ENCODE measurements at places on chromosomes 2 and 18.
A peak's percentile ranks its signal among the peaks of the same experiment; 100 is the strongest.

DNA sequence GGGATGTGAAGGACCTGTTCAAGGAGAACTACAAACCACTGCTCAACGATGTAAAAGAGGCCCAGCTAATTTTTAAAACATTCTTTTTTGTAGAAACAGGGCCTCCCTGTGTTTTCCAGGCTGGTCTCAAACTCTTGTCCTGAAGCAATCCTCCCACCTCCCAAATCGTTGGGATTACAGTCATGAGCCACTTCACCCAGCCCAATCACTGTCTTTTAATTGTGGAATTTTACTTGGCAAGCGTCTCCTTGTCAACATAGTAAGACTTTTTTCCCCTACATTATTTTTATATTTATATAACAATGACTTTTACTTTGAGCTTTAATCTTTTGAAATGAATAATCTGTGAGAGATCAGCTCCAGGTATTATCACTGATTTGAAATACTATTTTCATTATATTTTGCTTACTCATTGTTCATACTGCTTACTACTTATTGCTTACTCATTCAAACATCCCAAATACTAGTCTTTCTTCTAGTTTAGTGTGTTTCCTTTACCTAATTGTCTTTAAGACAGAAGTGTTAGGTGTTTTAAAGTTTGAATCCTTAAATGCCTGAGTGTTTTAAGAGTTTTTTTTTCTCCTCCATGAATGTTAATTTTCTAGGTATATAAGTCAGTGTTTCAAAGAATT is 48.9 kb downstream of the PTPN4 start:
- no peak for DNase-seq

DNA sequence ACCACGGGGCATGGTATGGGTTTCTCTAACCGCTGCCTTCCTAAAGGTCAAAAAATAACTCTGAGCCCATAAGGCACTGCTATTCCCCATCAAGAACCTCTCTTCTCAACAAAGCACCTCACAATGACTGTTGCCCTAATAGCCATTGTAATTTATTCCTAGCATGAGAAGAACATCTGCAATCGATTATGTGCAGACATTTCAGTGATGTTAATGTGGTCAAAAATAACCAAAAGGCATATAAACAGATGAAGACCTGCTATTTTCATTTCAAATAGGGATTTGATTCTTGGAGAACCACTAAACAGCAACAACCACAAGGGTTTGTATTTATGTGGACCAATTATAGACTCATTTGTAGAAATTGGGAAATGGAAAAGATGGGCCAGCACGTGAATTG is 356.6 kb downstream of the FBXO15 start:
- DNase-seq, result no peak

DNA sequence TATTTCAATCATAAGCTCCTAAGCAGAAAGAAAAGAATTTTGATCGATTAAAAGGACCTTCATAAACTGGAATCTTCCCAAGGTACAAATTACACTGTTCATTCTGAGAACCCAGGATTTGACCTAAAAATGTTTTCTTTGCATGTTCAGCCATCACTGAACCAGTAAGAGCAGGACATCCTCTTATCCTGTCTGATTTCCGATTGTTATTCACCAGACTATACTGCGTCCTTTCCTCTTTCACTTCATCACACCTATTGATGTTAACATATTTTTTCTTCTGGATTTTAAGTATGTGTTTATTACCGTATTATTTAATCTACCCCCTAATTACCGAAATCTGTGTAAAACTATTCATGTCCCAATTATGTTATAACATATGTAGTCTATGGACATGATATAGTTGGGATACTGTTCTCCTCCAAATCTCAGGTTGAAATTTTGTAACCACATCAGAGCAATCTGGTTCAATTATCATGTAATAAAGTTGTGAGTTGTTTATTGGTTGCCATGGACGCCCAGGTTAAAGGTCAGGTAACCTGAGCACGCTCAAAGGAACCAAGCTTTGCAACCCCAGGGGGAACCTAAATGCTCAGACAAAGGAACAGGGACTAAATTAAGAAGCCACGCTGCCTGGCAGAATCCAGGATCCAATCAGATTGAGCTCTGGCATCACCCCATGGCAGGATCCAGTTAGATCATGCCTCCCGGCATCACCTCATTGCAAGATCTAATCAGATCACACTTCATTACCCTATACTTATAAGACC is 11.6 kb upstream of the TBC1D8 start:
- DNase-seq, result no peak

- DNase-seq, result no peak
Measured at GRCh38 chr2:31429759-31430438, 15.4 kb upstream of the XDH start.

DNA sequence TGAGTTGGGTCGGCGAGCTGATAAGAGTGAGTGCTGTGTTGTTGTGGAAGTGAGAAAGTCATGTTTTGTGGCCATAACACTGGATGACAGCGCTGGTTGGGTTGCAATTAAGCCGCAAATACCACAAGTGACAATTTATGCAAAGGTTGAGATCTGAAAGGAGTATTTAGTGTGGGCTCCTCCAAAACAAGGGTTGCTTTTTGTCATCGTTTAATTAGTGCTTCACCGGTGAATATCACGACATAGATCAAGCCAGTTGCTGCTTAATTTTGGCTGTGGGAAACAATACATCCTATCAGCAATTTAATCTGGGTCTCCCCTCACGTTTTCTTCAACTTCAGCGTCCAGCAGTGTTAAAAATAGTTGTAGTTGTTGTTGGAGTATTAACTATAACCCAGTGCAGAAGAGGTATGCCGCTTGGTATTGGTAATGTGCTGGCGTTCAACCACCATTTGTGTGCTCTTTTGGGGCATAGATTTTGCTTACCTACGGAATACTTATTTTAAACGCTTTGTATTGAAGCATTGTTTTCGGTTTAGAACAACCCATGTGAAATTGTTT is 662 bp downstream of the ACVR2A start:
- no peak for DNase-seq

DNA sequence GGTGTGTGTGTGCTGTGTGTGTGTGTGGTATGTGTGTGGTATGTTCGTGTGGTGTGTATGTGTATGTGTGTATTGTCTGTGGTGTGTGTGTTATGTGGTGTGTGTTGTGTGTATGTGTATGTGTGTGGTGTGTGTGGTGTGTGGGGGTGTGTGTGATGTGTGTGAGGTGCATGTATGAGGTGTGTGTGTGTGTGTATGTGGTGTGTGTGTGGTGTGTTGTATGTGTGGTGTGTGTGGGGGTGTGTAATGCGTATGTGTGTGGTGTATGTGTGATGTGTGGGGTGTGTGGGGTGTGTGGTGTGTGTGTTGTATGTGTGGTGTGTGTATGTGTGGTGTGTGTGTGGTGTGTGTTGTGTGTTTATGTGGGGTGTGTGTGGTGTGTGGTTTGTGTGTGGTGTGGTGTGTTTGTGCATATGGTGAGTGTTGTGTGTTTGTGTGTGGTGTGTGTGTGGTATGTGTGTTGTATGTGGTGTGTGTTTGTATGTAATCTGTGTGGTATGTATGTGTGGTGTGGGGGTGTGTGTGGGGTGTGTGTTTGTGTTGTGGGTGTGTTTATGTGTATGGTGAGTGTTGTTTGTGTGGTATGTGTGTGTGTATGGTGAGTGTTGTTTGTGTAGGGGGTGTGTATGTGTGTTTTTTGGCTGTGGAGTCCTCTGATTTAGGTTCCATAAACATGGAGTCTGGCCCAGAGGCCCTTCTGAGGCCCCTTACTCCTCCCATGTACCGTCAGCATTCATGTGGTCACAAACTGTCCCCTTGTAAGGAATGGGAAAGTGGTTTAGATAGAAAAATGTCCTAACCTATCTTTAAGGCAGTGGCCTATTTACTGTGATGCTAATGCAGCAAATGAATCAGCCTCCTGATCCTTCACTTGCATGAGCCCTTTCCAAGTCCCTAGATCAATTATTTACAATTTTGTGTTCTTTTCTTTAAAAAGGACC is 116.0 kb downstream of the ALPK2 start:
- no peak for DNase-seq

GRCh38 chr2:120764492-120764891 is 28.8 kb downstream of the GLI2 start:
- no peak for DNase-seq

DNA sequence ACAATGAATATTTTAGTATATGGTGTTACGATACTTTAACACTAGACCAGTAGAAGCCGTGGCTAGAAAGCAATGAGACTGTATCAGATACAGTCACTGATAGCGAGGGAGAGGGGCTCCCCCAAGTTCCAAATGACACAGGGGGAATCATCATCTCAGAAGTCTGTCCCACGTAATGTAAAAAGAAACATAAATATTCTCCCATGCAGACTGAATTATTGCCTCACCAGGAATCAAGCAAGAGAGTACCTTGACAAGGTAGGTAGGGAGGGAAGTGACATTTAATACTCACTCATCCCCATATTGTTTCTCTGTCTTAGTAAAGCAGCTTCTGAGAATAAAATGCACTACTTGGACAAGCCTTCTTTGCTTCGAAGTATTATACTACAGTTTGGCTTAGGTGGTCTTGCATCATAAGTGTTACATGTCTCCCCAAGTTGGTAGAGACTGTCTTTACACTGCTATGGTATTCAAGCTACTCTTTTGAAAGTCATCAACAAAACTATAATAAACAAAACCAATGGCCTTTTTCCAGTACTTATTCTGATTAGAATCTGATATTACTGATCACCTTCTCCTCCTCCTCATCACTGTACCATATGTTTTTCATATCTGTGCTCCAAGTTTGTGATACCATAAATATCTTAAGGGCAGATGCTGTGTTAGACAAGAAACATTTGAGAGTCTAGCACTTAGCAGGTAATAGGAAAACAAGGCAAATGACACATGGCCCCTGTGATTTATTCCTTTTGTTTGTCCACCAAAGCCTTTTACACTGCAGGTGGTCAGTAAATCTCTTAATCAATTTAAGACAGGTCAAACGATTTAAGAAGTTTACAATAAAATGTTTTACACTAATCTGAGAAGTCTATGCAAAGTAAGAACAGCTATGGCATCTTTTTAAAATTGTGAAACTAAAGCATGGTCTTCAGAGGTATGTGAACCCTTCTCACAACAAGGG is 2.7 kb downstream of the LAPTM4A start:
- DNase-seq, result no peak

DNA sequence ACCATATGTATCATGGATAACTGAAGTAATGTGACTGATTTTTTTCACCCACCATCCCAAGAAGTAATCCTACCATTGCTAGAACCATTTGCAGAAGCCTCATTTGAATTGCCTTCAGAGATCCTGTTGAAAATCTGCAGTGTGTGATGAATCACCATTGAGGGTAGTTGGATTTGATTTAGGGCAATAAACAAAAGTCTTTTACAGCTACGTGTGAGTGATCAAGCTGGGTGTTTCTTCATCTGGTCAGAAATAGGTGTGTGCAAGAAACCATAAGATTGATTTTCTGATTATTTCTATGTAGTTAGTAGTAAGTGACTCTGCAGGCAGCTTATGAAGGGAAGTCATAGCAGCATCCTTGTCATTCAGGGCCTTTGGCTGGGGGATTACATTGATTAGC is 159.6 kb downstream of the MGAT5 start:
- DNase-seq, result no peak

DNA sequence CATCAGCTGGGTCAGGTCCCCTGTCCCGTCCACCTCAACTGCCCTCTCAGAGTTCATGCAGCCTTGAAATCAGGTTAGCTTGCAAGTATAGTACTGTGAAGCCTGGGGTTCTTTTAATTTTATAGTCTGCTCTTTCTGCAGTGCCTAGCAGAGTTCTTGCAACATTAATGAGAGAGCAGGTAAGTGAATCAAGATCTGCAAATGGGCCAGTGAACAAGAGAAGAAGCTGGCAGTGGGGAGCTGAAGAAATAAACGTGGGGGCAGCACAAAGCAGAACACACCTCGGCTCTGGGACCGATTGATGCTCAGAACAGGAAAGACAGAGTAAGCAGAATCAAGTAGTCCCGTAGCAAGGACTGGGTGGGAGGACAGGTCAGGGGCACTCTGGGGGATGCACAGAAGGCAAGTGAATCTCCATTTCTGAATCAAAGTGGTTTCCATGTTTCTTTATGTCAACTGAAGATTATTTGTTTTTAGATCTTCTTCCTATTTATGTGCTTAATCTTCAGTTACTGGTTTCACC is 675.5 kb downstream of the RNF144A start:
- no peak for DNase-seq

GRCh38 chr2:193584522-193584938 is 1389.8 kb upstream of the TMEFF2 start:
- no peak for DNase-seq

GRCh38 chr2:170222298-170222697 is 44.4 kb downstream of the MYO3B start:
- DNase-seq, result no peak

DNA sequence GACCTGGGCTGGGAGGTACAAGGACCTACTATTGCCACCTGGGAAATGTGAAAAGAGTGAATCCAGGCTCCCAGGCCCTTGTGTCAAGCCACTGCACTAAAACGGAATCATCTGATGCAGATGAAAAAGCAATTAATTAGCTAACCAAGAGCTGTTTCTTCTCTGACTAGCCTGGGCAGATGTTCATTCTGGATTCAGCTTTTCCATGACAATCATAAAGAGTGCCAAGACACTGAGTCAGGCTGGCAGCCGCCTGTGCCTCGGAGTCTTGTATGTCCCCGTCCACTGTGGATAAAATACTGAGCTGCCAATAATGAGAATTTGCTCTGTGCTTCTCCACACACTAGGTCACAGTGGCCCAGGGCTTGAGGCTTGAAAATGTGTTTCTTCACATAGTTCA is 21.7 kb upstream of the LCLAT1 start:
- DNase-seq, result peak; percentile 24

GRCh38 chr2:41736105-41736567 is 311.7 kb upstream of the PKDCC start:
- no peak for DNase-seq

- no peak for DNase-seq
Measured at GRCh38 chr18:7950380-7951136, 383.4 kb downstream of the PTPRM start.

- DNase-seq, result no peak
Measured at GRCh38 chr18:55477499-55477859, 110.5 kb downstream of the TCF4 start.

GRCh38 chr18:79523736-79524180 is 128.0 kb downstream of the NFATC1 start:
- DNase-seq, result no peak

DNA sequence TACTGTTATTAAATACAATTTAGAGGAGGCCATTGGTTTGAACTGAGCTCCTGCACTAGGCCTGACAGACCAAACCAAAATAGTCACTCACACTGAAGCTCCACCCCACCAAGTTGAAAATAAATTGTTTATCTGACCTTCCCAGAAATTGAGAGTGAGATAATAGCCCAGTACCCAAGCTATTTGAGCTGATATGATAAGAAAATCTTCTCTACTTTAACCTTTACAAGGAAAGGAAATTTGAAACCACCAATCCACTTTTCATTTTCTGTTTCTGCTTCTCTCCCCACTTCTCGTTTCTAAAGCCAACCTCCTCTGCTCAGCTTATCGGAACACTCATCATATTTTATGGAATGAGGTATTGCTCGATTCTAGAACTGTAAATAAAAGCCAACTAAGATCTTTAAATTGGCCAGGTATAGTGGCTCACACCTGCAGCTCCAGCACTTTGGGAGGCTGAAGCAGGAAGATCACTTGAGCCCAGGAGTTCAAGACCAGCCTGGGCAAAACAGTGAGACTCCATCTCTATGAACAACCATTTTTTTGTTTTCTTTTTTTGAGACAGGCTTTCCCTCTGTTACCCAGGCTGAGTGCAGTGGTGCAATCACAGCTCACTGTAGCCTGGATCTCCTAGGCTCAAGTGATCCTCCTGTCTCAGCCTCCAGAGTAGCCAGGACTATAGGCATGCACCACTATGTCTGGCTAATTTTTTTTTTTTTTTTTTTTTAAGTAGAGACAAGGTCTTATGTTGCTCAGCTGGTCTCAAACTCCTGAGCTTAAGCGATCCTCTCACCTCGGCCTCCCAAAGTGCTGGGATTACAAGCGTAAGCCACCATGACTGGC is 13.3 kb upstream of the GALM start:
- DNase-seq, result no peak

- DNase-seq, result no peak
Measured at GRCh38 chr2:217288472-217289063, 428.7 kb upstream of the TNP1 start.
